Peyer's patch (tissue), 4 donors: ENCODE measurements at places on chromosomes 7 and 10.

DNA sequence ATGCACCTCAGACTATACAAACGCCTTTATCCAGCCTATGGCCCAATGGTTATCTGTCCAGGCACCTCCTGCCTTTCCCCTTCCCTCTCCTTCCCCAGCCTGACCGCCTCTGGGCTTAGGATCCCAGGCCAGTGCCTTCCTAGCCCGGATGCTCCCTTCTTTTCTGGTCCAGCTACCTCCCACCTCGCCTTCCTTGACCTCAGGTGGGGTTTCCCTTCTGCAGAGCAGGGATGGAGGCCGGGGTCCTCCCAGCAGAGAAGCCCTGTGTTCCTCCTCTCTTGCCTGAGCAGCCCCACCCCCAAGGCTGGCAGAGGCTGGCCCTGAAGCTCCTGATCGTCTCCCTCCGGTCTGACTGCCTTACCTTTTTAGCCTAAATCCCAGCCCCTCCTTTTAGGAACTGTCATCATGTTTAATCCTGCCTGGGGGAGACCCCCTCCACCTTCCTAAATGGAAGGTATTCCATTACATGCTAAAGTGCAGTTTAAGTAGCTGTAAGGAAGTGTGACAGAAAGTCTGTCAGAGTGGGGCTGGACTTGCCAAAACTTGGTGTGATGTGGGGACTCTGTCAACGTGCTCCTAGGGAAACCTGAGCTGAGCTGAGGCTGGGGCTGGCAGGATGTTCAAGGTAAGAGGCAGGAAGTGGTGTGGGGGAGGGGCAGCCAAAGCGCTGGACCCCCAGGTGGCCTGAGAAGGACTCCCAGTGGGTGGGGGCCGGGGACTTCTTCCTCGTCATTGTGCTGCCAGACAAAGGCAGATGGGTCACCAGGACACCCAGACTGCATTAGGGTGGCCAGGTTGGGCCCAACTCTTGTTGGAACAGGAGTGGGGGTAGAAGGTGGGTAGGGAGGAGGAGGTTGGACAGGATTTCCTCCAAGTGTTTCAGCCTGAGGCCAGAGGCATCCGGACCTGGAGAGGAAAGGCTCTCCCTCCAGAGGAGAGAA, 39.5 kb downstream of the LBX1 start:
- no peak for DNase-seq

DNA sequence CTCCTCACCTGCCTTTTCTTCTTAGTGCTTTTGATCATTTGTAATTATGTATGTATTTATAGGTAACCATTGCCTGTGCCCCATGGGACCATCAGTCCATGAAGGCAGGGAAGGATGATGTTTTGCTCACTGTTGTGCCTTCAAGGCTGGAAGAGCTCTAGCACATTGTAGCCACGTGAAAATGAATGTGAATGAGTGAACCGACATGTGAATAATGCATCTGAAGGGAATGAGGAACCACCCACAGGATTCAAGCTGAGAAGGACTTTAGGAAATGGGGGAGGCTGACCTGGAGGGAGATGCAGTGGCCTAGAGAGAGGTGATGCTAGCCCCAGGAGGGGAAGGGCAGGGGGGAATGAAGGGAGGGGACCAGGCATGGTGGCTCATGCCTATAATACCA, 6.0 kb upstream of the PNLIPRP2 start:
- no peak for DNase-seq

DNA sequence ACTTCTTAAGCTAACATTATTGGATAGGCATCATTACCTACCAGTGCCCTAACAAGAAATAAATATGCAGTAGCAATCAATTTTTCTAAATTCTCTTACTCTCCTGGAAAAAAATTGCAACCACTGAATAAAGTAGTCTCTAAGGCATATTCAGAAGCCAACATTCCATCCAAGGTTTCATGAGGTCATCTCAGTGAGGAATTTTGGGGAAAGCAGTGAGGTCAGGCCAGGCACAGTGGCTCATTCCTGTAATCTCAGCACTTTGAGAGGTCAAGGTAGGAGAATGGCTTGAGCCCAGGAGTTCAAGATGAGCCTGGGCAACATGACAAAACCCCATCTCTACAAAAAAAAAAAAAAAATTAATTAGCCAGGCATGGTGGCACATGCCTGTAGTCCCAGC, 75.9 kb upstream of the GHITM start:
- no peak for DNase-seq

DNA sequence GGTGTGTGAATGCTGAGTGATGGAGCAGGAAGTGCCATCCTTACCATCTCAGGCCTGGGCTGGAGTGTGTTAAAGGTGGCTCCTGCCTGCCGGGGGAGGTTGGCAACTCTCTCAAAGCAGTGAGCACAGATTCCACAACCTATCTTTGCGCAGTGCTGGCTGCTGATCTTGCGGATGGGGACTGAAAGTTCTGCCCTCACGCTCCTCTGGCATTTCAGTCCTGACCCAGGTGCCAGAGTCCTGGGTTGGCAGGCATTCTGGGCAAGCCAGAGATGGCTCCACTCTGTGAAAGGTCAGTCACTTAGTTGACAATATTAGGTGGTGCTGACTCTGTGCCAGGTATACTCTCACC, 315.5 kb downstream of the RPS24 start:
- DNase-seq = no peak

DNA sequence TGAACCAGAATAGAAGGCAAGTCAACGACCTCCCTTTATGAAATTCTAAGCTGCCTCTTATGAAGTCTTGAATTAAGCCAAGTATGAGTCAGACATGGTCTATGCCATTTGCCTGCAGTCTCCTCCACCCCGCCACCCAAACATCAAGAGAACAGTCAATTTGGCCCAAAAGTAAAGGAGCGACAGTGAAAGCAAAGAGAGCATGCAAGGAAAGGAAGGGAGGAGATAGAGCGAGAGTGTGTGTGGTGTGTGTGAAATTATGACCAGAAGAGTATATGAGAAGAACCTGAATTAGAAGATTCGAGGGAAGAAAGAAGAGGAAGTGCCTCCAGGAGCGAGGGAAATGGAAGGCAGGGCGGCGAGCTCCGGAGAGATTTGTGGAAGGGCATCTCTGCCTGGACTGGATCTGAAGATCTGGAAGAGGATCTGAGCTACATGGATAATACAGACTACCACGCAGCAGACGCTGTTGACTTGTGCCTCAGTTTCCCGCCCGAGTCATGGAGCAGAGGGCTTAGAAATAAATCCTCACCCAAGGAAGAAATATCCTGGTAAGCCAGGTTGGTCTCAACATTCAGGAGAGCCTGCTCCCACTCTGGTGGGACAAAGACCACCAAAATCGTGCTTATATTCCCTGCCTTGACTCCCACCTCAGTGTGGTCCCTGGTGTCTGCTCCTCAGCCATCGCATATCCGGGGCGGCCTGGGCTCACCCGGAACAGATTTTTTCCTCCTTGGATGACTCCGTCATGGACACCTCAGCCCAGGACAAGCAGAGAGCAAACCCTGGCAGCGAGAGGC, 459 bp downstream of the ZDHHC6 start:
- peak; percentile 48 for DNase-seq

- no peak for DNase-seq
Observed at GRCh38 chr10:30047430-30047829, 12.0 kb downstream of the JCAD start.

DNA sequence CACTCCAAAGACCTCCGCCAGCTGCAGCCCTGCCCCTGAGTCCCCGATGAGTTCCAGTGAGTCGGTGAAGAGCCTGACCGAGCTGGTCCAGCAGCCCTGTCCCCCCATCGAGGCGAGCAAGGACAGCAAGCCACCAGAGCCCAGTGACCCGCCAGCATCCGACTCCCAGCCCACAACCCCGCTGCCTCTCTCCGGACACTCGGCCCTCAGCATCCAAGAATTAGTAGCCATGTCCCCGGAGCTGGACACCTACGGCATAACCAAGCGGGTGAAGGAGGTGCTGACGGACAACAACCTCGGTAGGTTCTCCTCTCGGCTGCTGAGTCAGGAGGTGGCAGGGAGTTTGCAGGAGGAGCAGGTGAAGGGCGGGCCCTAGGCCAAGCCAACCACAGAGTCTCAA, 59.3 kb upstream of the SH2B2 start:
- no peak for DNase-seq

DNA sequence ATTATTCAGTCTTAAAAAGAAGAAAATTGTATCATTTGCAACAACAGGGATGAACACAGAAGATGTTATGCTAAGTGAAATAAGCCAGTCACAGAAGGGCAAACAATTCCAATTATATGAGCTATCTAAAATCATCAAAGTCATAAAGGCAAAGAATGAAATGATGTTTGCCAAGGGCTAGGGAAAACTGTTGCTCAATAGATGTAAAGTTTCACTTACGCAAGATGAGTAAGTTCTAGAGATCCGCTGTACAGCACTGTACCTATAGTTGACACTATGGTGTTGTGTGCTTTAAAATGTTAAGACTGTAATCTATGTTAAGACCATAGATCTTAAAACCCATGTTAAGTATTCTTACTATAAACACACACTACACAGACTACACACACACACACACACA, 904.6 kb upstream of the LRRN3 start:
- DNase-seq = no peak

DNA sequence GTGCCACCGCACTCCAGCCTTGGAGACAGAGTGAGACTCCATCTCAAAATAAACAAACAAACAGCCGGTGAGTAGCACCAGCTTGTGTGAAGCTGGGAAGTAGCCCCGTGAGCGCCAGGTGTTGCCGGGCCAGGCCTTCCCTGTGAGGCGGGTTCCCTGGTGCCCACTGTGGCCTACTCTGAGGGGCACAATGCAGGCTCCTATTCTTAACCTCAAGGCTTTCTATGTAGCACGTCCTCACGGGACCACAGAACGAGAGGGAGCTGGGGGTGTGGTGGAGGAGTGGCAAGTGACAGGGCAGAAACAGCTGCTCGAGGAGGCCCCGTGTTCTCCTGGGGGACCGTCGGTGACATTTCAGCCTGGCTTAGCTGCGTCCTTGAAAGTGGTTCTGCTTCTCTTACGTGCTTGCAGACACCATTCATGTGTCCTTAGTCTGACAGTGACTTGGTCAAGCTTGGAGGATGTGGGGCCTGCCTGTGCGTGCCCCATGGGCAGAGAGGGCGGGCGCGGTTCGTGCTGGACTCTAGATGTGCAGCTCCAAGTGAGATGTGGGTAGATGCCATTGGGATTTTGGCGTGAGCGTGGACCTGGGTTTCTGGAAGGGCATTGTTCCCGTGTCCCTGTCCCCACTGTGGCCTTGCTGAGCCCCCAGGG, 116.6 kb downstream of the NKX6-2 start:
- no peak for DNase-seq

DNA sequence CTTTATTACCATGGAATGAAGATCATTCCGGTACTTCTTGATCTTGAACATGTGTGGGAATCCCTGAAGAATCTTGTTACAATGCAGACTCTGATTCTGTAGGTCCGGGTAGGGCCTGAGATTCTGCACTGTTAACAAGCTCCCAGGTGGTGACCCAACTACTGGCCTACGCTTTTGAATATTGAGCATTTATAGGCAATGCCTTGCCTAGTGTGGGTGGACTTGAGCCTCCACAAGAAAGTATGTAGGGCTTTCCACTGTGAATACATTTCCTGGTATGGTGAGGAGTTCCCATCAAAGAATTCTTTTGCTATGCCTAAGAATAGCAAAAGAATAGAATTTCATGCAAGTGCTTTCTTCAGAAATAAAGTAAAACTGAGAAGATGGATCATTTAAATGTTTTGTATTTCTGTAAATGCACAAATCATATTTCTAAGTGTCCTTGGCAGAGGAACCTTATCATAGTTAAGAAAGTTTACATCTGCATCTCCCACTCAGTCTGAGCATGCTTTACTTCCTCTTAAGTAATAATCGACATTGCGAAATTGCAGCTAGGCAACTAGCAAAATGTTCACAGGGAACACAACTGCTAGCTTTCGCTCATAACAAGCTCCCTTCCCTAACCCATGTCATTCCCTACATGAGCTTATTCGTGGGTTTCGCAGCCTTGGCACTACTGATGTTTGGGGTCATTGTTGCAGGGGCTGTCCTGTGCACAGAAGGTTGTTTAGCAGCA, 71.4 kb downstream of the AHR start:
- no peak for DNase-seq

DNA sequence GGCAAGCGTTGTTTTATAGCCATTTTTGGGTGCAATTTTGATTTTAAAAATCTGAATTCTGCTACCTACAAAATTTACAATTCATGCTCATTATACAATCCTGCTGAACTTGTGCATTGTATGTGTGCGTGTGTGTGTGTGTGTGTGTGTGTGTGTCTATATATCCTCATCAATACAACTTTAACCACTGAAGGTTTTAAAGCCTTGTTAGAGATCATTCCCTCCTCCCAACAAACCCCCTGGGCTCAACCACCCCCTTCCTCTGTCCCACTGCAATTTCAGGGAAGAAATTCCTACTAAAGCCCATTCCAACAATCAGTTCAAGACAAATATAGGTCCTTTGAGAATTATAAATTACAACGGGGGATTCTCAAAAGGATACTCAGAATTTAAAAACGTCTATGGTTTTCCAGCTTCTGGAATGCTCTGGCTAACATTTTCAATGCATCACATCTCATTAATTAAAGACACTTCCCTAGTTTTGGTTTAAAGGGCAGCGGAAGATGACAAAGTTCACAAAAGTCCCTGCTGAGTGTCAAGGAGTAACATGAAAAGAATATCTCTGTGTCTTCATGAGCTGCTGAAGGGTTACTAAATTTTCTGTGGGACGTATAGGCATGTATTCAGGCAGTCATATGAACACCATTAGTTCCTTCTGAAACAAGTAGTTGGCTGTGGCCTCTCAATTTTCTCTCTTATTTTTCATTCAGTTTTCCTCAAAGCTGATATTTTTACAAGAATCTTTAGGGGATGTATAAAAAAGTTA, 889 bp upstream of the SEMA3A start:
- no peak for DNase-seq

DNA sequence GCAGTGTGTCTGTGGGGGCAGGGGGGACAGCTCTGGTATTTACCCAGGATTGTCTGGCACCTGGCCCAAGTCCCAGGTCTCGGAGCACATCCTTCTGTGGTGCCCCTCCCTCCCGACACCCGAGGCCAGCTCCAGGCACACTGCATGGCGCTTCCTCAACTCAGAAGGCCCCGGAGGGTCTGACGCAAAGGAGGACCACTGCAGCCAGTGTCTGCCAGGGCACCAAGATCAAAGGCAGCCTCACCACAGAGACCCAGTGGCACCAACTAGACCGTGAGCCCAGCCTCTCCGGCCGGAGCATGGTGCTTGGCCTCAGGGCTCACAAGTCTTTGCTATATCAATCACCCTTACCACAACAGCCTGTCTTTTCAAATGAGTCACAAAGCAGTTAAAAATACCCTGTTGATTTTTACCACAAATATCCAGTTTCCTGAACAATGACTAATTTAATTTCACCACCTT, 99.3 kb upstream of the DDC start:
- DNase-seq = no peak

GRCh38 chr10:103752680-103753248, 102.6 kb downstream of the SH3PXD2A start:
- no peak for DNase-seq
